Airway epithelial cell (primary cell): ENCODE measurements at places on chromosomes 7 and 10. TPM values are rescaled to one million over a fixed set of nuclear protein-coding genes. Genes with fewer than 3 reads are reported as not detected.

ASB10 gene
- total RNA-seq: not detected in 2 replicates

CDH23 gene
- total RNA-seq: under 0.01 and 0.35 TPM in 2 replicates

FUOM gene
- total RNA-seq: 37.2 and 37.5 TPM in 2 replicates

RPEL1 gene
- total RNA-seq: not detected in 2 replicates

AKR1C4 gene
- total RNA-seq: not detected in 2 replicates

AUTS2 gene
- 6.6 and 15.3 TPM in 2 replicates for total RNA-seq

VTI1A gene
- 19.5 and 25.8 TPM in 2 replicates for total RNA-seq

IKZF1 gene
- total RNA-seq: not detected in 2 replicates

FAM24A gene
- not detected in 2 replicates for total RNA-seq

ABCB1 gene
- not detected in 2 replicates for total RNA-seq

IDI2 gene
- total RNA-seq: not detected in 2 replicates

MARVELD1 gene
- total RNA-seq: 24.3 and 34.1 TPM in 2 replicates

CC2D2B gene
- 0.14 TPM in 1 of 2 replicates, not detected in the other for total RNA-seq

VAX1 gene
- total RNA-seq: not detected in 2 replicates

CALCR gene
- total RNA-seq: not detected in 2 replicates

MBL2 gene
- not detected in 2 replicates for total RNA-seq

ICA1 gene
- 4.4 and 6.8 TPM in 2 replicates for total RNA-seq

LRGUK gene
- not detected in 2 replicates for total RNA-seq

OPALIN gene
- not detected in 2 replicates for total RNA-seq

OGDHL gene
- 0.14 and 0.28 TPM in 2 replicates for total RNA-seq

FAM13C gene
- 0.42 TPM in 1 of 2 replicates, not detected in the other for total RNA-seq

TNKS2 gene
- total RNA-seq: 22.8 and 28.9 TPM in 2 replicates

FAM237B gene
- total RNA-seq: not detected in 2 replicates

ZNF365 gene
- total RNA-seq: 0.14 and 0.42 TPM in 2 replicates

UNCX gene
- total RNA-seq: not detected in 2 replicates

FAM24B gene
- total RNA-seq: 0.42 and 2.2 TPM in 2 replicates

FXYD4 gene
- total RNA-seq: not detected in 2 replicates

FZD1 gene
- 7.3 and 9.2 TPM in 2 replicates for total RNA-seq

HOXA3 gene
- total RNA-seq: not detected in 2 replicates

PLAC9 gene
- 0.78 TPM in 1 of 2 replicates, not detected in the other for total RNA-seq

LRRC17 gene
- 1.3 and 2.0 TPM in 2 replicates for total RNA-seq

PRDX3 gene
- 157 and 169 TPM in 2 replicates for total RNA-seq

DEPP1 gene
- 0.70 and 2.6 TPM in 2 replicates for total RNA-seq

STX1A gene
- total RNA-seq: 6.9 and 13.1 TPM in 2 replicates

HOXA7 gene
- not detected in 2 replicates for total RNA-seq
